Activated CD4-positive, alpha-beta T cell treated with anti-CD3 and anti-CD28 coated beads for 48 hours (primary cell): ENCODE measurements at places on chromosomes 3 and 15.

GRCh38 chr3:8899876-8900460 is 63.3 kb downstream of the RAD18 start:
- no peak for DNase-seq

DNA sequence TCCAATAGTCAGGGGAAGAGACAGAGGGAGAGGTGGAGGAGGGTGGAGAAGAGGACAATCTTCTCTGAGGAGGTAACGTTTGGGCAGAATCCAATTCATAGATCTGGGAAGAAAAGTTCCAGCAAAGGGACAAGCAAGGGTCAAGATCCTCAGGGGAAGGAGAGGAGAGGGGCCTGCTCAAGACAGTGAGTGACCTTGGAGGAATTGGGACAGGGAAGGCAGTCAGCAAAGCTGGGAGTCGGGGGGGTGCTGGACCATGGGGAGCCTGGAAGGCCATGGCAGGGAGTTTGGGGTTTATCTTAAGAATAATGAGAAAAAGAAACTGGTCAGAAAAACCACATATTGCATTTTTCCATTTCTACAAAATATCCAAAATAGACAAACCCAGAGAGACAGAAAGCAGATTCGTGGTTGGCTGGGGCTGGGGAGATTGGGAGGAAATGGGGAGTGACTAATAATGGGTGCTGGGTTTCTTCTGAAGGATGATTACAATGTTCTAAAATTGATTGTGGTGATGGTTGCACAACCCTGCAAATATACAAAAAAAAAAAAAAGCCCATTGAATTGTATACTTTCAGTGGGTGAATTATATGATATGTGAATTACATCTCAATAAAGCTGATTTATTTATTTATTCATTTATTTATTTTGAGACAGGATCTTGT is 19.6 kb upstream of the SRP14 start:
- DNase-seq = peak; percentile 44

DNA sequence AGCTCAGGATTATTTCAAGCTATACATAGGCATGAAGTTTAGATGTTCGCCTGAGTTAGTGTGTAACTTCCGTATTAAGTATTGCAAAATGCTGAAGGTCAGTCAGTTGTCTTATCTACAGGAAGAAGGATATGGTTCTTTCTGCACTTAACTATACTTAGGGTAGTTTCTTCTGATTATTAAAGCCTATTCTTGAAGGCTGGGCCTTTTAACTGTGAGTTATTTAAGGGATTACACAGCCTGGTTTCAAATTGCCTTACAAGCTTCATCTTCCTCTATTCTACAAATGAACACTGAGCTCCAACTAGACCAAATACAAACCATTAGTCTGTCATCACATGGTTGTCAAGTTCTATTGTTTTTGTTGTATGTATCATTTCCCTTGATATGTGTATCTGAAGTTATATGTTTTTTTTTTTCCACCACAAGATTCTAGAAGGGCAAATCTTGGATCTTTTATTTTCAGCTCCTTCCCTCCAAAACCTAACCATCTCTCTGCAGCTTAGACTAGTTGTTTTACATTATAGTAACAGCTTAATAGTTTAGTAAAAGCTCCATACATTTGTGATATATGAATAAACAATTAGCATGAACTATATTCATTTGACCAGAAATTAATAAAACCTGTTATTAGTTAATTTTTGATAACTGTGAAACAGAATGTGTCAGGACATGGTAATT is 272.9 kb upstream of the KCNMB2 start:
- no peak for DNase-seq

GRCh38 chr3:61943975-61944374 is 382.6 kb downstream of the PTPRG start:
- DNase-seq = no peak

DNA sequence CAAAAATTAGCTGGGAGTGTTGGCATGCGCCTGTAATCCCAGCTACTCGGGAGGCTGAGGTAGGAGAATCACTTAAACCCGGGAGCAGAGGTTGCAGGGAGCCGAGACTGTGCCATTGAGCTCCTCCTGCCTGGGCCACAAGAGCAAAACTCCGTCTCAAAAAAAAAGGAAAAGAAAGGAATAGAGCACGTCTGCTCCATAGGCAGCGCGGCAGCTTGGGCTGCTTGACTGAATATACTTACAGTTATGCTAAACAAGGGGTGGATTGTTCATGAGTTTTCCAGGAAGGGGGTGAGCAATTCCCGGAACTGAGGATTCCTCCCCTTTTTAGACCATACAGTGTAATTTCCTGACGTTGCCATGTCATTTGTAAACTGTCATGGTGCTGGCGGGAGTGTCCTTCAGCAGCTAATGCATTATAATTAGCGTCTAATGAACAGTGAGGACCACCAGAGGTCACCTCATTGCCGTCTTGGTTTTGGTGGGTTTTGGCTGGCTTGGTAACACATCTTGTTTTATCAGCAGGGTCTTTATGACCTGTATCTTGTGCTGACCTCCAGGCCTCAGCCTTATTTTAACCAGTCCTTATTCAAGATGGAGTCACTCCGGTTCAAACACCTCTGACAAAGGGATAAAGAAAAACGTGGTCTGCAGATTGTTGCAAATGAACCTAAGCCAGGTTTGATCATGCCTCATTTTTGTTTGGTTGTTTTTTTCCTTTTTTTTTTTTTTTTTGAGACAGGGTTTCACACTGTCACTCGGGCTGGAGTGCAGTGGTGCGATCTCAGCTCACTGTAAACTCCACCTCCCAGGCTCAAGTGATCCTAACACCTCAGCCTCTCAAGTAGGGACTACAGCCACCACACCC is 24.9 kb upstream of the SENP5 start:
- DNase-seq = no peak

DNA sequence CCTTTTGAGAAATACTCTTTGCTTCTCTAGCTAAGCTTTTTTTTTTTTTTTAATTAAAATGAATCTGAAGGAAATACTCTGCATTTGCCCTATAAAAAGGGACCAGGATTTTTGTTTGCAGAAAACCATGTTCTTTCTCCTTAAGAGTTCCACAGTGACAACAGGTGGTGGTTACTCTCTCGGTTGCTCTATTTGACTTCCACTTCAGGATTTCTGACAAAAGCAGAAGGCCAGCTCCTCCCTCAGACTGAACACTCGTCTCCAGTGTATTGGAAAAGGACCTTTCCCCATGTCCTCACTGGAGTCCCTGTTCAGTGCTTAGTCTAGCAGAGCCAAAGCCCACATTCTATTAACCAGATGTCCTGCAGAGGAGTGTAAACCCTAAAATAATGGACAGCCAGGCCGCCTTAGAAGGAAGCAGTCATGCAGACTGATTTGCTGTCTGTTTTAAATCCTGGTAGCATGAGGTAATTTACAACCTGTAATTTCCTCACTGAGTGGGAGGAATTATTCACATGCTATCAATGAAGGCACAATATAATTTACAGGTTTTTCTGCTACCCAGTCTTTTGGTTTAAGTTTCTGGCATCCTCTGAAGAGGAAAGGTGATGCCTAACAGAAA is 599.3 kb downstream of the PYDC2 start:
- DNase-seq = no peak

GRCh38 chr3:61066800-61067199 is 184.5 kb downstream of the FHIT start:
- DNase-seq = no peak

DNA sequence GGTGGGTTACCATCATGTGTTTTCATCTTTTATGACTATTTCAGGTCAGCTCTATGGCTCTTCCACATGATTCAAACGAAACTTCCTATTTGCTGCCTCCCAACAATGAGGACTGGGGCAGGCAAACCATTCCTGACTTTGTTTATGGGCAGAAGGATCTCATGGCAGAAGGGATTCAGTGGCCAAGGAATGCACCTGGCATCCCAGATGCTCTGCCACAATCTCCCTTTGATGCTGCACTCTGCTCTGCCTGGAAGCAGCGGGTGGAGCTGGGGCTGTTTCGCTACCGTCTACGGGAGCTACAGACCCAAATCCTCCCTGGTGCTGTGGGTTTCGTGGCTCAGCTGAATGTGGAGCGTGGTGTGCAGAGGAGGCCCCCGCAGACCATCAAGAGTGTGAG is 6.8 kb downstream of the GDPGP1 start:
- DNase-seq = no peak

- no peak for DNase-seq
These were observed 71.7 kb downstream of the TTC23 start for GRCh38 chr15:99177679-99178078.

- no peak for DNase-seq
These were observed 23.2 kb downstream of the HAPLN3 start for GRCh38 chr15:88872106-88872505.

- no peak for DNase-seq
These were observed 85.0 kb downstream of the TGFBR2 start for GRCh38 chr3:30691249-30691880.

DNA sequence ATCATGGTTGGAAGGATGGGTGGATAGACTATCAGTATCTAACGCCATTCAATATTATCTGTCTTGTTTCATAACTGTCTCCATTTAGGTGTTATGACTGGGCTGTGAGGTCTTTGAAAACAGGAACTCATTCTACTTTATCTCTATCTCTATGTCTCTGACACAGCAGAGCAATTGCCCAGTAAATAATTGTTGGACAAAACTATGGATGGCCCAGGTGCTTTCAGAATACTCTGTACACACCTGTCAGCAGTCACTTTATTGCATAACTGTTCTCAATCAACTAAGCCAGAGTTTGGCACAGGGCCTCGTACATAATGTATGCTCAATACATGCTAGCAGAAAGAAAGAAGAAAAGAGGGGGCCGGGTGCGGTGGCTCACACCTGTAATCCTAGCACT is 210.3 kb downstream of the OPA1 start:
- DNase-seq = no peak

GRCh38 chr3:20125897-20126296 is 60.1 kb downstream of the SGO1 start:
- DNase-seq = no peak

DNA sequence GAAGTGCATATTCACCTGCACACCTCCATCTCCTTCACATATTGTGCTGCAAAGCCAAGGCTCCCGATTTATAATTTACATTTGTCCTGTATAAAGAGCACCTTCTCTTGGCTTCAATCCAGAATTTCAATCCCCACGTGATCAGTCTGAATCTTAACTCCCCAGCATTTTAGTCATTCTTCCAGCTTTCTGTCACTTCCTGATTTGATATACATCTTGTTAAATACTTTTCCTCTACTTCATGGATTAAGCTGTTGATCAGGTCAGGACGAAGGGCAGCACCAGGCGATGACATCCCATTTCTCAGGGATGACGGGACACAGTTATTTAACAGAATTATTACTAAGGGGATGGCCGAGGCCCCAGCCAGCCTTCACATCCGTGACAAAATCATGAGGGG is 212.5 kb downstream of the EPHB1 start:
- DNase-seq = no peak

DNA sequence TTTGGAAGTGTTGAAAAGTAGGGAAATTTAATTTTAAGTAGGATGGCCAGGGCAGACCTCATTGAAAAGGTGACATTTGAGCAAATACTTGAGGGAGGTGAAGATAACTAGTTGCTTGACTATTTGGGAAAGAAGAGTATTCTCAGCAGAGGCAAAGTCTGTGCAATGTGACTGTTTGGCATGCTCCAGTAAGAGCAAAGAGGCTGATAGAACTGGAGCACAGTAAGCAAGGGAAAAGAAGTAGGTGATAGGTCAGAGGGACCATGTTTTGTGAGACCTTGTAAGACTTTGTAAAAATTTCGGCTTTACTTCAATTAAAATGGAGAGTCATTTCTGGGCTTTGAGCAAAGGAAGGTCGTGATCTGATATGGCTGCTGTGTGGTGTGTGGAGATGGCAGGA is 335.8 kb downstream of the ZIC1 start:
- DNase-seq = no peak

DNA sequence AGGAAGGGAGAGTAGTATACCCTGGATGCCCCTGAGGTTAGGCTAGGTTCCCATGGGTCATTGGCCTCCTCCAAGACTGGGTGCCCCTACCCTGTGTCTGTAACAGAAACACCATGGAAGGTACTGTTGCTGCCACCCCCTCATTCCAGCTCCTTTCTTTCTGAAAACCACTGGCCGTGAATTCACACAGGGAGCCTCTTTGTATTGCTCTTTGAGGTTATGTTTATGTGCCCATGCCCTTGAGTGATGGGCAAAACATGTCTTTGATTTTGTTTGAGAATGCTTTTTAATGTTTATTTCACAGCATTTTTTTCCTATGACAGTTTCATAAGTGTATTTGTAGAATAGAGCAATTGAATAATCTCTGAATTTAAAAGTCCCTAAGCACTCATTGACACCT is 79.7 kb downstream of the RARB start:
- DNase-seq = no peak

GRCh38 chr3:128486205-128486628 is 6.8 kb downstream of the GATA2 start:
- no peak for DNase-seq

DNA sequence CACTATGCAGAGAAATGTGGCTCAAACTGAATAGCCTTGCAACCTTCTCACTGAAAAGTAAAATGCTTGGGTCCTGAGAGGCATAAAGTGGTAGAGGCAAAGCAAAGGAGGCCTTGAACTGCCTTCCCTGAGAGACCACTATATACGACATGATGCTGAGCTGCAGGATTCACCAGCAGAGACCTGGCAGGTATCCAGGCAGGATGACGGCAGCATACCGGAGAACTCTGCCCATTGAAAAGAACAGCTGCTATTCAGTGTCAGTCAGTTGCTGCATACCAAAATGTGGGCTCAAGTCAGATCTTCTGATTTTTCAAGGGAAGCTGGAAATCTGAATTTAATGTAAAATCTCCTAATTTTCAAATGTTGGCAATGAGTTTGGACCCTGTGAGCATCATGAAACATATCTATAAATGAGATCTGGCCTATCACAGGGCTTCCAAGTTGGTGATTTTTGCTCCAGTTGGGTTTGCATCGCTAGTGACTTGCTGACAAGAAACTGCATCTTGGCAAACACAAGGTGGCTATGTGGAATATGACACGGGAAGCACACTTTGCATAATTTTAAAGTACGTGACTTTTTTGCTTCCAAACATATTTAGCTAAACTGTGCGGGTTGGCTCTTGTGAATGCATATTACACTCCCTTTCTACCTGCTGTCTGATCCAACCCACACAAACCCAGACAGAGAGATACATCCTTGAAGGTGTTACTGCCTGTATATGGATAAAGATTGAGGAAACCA is 529.0 kb downstream of the AGBL1 start:
- no peak for DNase-seq

DNA sequence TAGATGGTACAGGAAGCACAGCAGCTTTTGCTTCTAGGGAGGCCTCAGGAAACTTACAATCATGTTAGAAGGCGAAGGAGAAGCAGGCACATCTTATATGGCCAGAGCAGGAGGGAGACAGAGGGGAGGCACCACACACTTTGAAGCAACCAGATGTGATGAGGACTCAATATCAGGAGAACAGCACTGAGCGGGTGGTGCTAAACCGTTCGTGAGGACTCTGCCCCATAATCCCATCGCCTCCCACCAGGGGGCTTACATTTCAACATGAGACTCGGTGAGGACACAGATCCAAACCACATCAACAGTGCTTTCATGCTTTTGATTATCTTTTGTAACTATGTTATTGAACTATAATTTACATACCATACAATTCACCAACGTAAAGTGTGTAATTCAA is 7.6 kb upstream of the TMEM44 start:
- peak; percentile 60 for DNase-seq

DNA sequence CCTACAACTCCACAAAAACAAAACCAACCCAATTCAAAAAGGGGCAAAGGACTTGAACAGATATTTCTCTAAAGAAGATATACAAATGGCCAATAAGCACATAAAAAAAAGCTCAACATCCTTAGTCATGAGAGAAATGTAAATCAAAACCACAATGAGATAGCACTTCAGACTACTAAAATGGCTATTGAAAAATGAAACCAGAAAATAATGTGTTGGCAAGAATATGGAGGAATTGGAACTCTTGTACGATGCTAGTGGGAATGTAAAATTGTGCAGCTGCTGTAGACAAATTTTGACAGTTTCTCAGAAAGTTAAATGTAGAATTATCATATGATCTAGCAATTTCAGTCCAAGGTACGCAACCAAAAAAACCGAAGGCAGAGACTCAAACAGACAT is 29.0 kb downstream of the KY start:
- DNase-seq = no peak
